ENCODE measurements at places on chromosomes 13 and 19. TPM values are rescaled to one million over a fixed set of nuclear protein-coding genes. Genes with fewer than 3 reads are reported as not detected.

GRCh38 chr13:85536706-85537105, 262.5 kb downstream of the SLITRK6 start:
- DNase-seq, result no peak

GRCh38 chr19:45899919-45900589, 2.4 kb downstream of the MYPOP start:
- no peak for DNase-seq

GRCh38 chr19:4295972-4296771, 6.0 kb downstream of the TMIGD2 start:
- peak; percentile 35 for DNase-seq

DNA sequence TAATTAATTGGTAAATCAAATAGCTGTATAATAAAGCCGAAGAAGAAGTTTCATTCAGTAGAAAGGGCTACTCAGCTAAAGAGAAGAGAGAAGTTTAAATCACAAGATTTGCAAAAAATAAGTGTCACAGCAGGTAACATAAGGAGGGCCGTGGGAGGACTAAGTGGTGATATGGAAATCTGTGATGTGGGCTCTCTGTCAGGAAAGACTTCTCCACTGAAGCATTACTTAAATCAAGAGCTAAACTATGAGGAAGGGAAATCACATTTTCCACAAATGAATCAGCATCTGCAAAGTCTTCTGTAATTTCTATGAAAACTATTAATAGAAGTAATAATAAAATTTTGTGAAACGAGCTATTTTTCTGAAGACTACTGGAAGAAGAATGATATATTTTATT, 153.8 kb downstream of the PCDH9 start:
- DNase-seq, result no peak

- DNase-seq, result peak; percentile 47
These were observed 49.7 kb downstream of the CRTC1 start for GRCh38 chr19:18733196-18733647.

GRCh38 chr13:55464222-55464621, 1676.5 kb upstream of the PRR20A start:
- no peak for DNase-seq

GRCh38 chr19:3129112-3129511, 6.7 kb upstream of the GNA15 start:
- DNase-seq, result no peak

- DNase-seq, result no peak
These were observed 11.0 kb downstream of the PEPD start for GRCh38 chr19:33510462-33511194.

- no peak for DNase-seq
These were observed 6.0 kb upstream of the RABAC1 start for GRCh38 chr19:41965106-41965505.

C19orf25 gene
- total RNA-seq, result 11.6 TPM

PTH2 gene
- total RNA-seq, result not detected

KIR3DL2 gene
- not detected for total RNA-seq

ZNF835 gene
- 1.8 TPM for total RNA-seq

ZNF44 gene
- 18.2 TPM for total RNA-seq

Measured in skin of body (tissue), 3 donors.